ENCODE measurements at places on chromosomes 7 and 10. TPM values are rescaled to one million over a fixed set of nuclear protein-coding genes. Genes with fewer than 3 reads are reported as not detected.

The SPAM1 gene
- total RNA-seq = not detected

The CPVL gene
- 32.9 TPM for total RNA-seq

The FBXO24 gene
- not detected for total RNA-seq

The ZNF467 gene
- 1.2 TPM for total RNA-seq

The ADAM12 gene
- 6.1 TPM for total RNA-seq

The MNX1 gene
- total RNA-seq = not detected

The PPP1R17 gene
- 3.0 TPM for total RNA-seq

The TECTB gene
- total RNA-seq = not detected

The SYT15 gene
- total RNA-seq = 0.49 TPM

Measured in temporal lobe (tissue), 4 donors.